CD4-positive, alpha-beta T cell treated with Interleukin-2 at 100 ng/mL for 4 hours (primary cell): ENCODE measurements at places on chromosomes 3 and 15.

DNA sequence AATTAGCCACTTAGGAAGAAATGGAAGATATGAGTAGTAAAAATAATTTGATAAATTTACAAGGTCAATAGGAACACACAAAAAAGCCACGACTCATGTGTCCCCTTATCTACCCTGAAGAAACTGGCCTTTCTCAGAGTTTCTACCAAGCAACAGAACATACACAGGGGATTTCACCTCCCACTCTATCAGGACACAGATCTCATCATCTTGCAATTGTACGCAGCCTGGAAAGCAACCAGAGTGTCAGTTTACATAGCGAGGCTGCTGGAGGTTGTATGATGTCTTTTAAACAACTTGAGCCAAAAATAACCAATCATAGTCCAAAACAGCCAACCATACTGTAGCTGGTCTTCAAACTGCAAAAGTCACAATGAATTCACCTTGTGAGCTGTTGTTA is 19.7 kb upstream of the LMOD3 start:
- DNase-seq, result no peak

DNA sequence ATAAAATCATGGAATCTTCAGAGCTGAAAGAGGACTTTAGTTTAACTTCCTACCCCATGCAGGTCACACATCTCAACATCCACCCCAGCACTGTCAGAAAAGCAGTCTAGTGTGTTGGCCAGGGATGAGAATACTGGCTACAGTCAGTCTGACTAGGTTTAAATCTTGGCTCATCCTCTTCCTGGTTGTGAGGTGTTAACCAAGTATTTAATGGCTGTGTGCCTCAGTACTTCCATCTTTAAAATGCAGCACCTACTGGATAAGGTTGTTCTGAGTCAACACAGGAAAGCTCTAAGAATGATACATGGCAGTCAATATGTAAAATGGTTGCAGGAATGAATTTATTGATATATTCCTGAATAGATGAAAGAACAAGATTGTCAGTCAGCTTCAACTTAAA is 3.1 kb downstream of the CFAP44 start:
- DNase-seq, result no peak

DNA sequence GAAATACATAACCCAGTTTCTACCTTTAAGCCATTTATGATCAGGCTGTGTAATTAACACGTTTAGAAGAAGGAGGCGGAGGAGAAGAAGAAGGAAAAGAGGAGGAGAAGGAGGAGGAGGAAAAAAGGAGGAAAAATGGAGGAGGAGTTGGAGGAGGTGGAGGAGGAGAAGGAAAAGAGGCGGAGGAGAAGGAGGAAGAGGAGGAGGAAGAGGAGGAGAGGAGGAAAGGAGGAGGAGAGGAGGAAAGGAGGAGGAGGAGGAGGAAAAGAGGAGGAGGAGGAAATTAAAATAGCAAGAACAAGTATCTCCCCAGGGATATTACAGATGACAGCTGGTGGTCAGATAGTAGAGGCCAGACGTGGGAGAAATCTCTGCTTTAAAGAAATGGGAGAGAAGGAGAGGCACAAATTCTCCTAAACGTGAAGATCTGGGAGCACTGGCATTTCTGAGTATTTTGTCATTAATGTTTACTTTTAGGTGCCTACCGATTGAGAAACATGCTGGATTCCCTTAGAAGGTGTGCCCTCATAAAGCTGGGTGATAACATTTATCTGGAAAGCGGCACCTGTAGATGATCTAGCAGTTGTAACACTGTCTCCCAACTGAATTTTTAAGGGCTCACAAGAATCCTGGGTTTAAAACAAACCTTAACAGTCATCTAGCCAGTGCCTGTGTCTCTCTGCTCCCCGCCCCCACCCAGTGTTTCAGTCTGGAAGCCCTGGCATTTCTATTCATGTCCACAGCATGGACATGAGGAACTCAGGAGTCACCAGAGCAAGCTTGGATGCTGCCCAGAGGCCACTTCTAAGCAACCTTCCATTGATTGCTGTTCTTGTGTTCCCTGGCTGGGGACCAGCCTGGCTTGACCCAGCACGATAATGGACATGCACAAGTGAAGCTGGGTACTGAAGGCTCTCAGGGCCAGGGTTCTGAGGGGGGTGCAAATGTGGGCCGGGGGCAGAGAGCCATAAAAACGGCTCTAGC is 75.2 kb downstream of the CHRNA7 start:
- no peak for DNase-seq

GRCh38 chr3:107251819-107252218 is 125.4 kb upstream of the CCDC54 start:
- no peak for DNase-seq

DNA sequence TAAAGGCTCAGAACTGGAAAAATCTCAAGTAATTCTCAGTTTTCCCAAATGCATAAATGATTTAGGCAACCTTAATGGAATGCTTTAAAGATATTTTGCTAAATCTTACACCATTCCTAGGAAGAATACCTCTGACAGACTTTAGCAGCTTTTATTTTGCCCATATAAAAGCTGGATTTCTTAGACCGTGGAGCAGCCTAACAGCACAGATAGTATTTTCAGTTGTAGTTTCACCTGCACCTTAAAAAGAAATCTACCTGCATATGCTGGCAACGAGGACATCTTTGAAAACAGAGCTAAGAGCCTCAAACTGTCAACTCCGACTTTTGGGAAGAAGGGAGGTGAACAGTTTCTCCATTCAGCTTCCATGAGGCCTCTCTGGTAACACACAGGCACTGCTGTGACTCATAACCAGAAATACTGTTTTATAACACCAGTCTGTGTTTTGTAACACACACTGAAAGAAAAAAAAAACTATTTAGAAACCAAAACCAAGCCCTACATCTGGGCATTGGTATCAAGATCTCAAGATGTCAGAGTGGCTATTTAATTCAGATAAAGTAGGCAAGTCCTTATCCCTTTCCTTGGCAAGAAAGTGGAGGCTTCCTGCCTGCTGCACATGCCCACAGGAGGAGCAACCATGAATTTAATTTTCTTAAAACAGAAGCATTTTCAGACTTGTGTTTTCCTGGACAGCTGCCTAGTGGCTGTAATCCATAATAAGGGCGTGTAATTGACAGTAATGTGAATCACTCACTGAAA is 181.5 kb upstream of the ICE2 start:
- peak; percentile 6 for DNase-seq
